CD4-positive, alpha-beta T cell treated with Interleukin-1 beta for 1 hour (primary cell): ENCODE measurements at places on chromosomes 12 and 14.

DNA sequence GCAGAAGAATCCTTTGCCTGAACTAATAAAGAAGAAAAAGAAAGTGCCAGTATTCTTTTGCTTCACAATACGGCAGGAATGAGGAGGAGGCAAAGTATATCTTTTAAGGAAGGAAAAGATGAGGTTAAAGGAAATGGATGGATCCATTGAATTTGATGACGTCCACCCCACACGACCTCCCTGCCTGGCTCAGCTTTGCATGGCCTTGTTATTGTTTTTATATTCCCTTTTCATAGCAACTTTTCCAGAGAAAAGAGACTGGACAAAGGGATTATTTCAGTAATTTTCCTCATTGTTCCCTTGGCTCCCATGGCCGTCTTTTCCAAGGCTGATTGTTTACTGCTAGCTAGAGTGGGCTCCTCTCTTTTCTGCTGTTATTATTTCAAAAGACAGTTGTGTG lies 123.2 kb upstream of the SEL1L start:
- no peak for DNase-seq

DNA sequence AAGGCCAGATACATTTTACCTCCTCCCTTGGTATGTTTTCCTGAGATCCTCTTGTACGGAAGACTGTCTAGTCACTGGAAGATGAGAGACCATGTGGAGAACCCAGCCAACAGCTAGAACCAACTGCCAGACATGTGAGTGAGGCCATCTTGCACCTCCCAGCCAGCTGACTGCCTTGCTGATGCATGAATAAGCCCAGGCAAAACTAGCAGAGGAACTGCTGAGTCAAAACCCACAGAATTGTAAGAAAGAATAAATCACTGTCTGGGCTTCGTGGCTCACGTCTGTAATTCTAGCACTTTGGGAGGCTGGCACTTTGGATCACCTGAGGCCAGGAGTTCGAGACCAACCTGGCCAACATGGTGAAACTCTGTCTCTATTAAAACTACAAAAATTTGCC lies 160.0 kb downstream of the TPH2 start:
- no peak for DNase-seq

DNA sequence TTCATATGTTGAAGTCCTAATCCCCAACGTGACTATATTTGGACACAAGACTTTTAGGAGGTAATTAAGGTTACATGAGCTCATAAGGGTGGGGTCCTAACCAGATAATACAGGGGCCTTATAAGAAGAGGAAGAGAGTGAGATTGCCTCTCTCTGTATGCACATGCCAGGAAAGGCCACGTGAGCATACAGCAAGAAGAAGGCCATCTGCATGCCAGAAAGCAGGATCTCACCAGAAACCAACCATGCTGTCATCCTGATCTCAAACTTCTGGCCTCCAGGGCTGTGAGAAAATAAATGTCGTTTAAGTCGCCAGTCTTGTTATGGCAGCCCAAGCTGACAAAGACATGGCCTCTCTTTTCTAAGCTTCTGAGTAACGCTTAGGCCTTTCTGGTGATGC lies 69.0 kb upstream of the GPHB5 start:
- DNase-seq, result no peak

DNA sequence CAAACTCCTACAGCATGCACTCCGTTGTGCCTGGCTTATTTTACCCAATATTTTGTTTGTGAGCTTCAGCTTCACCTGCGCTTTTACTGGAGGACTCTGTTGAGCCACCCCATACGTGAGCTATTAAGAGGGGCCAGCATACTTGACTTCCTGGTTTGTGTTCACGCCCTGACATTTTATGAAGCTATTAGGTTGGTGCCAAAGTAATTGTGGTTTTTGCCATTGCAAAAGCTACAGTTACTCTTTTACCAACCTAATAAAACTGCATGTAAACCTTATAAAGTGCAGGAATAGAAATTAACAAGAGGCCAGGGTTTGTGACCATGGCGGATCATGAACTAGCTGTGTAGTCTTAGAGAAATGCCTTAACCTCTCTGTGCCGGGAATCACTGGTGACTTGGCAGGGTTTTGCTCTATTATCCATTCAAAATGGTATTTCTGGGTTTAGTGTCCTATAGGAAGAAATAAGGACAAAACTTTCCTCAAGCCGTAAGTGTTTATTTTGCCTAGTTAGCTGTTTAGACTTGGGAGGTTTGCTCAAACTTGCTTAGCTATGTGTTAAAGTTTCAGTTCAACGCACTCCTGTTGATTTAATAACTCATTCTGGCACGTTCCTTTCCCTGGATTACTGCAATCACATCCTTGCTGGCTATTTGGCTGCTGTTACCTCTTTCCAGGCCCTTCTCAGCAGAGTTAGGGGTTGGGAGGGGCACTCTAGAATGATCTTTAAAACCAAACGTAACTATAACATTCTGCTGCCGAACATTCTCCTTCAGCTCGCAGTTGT lies 1027.6 kb downstream of the BCL11B start:
- DNase-seq, result no peak

- DNase-seq, result no peak
Observed at GRCh38 chr12:47725091-47725772, at the start of gene ENDOU. Gene ENDOU, minus strand, starts transcription at chr12:47725490. Its CDS starts 77 bp downstream, at chr12:47725413.

DNA sequence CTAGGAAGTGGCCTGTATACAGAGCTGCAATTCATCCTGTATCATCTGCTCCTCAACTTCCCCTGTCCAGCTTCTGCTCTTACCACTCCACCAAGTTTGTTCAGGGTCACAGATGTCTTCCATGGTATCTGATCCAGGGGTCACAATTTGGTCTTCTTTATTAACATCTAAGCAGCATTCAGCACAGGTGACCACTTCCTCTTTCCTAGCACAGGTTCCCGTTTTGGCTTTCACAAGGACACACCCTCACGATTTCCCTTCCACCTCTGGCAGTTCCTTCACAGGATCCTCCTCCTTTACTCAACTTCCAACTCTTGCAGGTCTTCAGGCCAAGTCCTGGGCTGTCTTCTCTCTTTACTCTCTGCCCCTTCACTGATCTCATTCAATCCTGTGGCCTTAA lies 93.6 kb downstream of the TTC7B start:
- DNase-seq, result no peak

DNA sequence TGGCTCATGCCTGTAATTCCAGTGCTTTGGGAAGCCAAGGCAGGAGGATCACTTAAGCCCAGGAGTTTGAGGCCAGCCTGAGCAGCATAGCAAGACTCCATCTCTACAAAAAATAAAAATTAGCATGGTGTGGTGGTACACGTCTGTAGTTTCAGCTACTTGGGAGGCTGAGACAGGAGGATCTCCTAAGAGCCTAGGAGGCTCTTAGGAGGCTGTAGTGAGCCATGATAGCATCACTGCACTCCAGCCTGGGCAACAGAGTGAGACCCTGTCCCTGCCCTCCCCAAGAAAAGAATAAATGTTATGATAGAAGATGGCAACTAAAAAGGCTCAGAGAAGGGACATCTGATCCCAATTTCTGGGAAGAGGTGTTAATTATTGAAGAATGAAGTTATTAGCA lies 3.2 kb upstream of the MANSC1 start:
- DNase-seq, result no peak

- DNase-seq, result no peak
Observed at GRCh38 chr14:21168055-21168454, 12.2 kb upstream of the OR5AU1 start.
